IPS-NIHi11 (cell line): ENCODE measurements at places on chromosomes 2 and 18.

GRCh38 chr2:26913606-26913998, 56.8 kb upstream of the MAPRE3 start:
- no peak for DNase-seq

- no peak for DNase-seq
Observed at GRCh38 chr2:95344656-95345055, 47.5 kb downstream of the KCNIP3 start.

DNA sequence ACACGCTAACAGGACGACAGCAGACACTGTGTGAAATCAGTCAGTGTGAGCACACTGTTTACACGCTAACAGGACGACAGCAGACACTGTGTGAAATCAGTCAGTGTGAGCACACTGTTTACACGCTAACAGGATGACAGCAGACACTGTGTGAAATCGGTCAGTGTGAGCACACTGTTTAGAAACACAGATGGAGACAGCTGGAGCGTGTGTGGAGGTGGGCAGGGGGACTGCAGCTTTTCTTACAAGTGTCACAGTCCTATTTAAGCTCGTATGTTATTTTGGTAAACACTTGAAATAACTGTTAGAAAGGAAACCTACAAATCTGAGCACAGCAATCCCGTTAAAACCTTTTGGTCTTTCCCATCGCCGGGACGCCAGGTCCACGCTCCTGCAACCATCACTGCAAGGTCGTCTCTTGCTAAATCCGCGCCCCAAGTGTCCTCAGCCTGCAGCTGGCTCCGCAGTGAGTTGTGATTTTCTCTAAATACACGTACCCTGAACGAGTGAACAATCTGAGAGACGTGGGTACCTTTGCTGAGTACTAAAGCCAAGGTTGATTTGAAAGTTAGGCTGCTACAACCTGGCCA, 58.9 kb upstream of the CTDP1 start:
- no peak for DNase-seq

DNA sequence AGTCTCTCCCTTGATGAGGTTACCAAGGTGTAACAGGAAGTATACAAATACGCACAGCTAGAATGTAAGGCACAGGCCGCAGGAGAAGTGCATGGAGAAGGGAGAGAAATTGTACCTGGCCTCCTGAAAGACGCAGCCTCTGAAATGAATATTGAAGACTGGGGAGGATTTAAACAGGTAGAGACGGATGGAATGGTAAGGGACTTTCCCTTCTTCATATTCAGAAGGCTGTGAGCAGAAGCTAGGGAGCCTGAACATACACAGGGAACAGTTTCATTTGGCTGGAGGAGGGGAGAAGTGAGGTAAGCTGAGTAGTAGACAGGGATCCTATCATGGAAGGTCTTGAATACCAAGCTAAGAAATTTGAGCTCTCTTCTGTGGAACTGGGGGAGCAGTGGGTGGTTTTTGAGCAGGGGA, 112.7 kb downstream of the ANKRD44 start:
- DNase-seq = no peak

DNA sequence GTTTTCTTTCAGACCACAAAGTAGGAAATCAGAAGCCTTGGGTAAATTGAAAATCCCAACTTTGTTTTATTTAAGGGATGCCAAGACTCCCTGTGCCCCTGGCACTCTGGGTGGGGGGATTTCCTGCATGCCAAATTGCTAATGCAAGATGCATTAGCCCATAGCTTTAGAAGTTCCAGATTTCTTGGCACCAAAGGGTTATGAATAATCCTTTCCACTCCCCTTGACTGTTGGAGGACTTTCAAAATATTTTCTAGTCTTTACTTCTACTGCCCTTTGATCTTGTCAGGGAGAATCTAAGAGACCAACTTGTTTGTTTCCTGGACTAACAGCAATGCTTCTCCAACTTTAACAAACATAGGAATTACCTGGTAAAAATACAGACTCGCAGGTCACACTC, 81.8 kb upstream of the TGIF1 start:
- DNase-seq = no peak

DNA sequence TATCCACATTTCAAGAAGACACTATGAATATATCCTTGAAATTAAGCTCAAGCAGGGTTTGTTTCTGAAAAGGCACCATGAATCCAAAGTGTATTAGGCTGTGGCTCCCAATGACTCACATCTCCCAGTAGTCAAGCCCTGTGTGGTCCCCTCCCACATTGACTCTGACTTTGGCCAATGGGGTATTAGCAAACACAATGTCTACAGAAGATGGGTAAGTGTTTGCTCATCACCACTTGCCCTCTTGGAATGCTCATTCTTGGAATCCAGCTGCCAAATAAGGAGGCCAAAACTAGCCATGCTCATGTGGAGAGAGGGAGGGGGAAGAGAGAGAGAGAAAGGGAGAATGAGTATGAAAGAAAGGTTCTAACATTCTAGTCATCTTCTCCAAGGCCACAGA, 490.0 kb downstream of the TXNL1 start:
- no peak for DNase-seq

DNA sequence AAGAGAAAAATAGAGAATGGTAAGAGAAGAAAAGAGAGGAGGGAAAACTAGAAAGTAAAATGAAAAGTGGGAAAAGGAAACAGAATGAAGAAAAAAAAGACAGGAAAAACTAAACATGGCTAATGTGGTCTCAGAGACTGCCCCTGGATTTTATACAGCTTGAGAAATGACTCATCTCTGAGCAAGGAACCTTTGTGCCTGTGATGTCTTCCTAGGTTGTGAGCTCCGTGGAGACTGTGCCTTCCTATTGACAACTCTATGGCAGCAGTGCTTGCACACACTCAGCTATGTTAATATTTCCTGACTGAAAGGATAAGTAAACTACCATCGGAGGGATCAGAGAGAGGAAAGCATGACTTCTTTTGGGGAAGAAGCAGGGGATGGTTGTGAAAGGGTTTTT, 203.8 kb downstream of the RDH14 start:
- no peak for DNase-seq

DNA sequence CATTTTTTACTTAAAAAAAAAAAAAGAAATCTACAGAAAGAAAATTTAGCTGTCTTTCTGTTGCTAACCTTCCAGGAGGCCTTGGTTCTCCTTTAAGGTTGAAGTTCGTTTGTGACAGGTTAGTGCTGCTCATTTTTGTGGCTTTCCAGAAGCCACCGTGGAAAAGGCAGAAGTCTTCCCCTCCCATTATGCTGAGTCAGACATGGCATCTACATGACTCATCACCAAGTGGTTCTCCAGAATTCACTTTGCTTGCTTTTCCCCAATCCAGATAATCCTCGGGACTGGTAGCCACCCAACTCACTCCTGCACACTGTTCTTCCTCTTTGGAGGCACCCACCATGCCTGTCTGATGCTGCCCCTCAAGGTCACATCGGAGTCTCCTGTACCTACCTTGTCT, 228.7 kb downstream of the PIK3C3 start:
- no peak for DNase-seq

GRCh38 chr2:25714740-25715139, 41.4 kb upstream of the DTNB start:
- no peak for DNase-seq

GRCh38 chr2:88602022-88602421, 25.2 kb downstream of the EIF2AK3 start:
- no peak for DNase-seq

DNA sequence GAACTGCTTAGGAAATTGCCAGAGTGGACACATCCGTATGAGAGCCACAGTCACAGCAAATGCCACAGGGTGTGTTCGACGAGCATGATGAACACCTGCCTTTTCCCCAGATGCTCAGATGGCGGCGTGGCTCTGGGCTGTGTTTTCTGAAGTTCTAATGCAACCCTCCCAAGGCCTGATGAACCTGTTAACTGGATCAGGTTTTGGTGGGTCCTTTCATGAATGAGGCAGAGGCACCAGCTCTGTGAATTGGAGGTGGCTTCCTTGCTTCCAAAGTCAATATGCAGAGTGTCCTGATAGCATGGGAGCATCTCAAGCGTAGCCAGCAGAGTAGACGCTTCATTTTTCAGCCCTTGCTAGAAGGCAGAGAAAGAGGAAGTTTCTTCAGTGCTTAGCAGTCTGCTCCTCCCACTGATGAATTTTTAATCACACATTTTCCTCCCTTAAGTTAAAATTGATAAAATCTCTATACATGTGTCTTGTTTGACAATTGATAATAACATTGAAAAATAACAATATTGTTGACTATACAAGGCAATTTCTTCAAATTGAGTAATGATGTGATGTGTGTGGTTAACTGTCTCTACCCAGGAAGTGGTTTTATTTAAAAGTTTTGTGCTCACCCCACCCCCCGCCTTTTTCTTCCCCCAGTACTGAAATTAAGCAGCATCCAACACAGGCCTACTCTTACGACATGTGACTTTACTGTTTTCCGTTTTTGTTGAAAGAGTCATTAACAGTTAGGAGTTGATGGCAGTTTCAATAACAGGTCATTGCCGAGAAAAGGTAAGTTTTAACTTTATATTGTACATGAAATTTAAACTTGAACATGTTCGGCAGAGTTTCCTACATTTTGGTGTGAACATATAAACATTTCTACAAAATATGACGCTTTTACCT, at the start of gene ARHGAP15:
Gene ARHGAP15 (plus strand): TSS at position 739 of the 900 bp plus-strand sequence.
- no peak for DNase-seq

- no peak for DNase-seq
Observed at GRCh38 chr2:186724736-186725135, 30.9 kb downstream of the FAM171B start.

DNA sequence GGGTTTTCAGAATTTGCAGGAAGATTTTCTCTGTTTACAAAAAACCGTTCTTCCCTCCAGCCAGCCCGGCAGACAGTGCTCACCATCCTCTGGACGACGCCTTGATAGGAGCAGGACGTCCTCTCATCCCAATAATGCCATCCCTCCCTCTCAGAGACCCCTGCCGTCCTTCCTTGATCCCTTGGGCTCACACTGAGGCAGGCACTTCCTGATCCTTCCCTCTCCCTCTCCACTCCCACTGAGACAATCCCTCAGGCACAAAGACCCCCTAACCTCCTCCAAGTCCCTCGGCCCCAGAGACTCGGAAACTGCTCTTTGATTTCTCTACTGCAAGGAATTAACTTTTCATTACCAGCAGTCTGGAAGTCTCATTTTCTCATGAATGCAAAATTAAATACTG, 42.5 kb downstream of the PAX3 start:
- DNase-seq = peak; percentile 42

- DNase-seq = no peak
Observed at GRCh38 chr2:8518979-8519668, 162.7 kb upstream of the ID2 start.

DNA sequence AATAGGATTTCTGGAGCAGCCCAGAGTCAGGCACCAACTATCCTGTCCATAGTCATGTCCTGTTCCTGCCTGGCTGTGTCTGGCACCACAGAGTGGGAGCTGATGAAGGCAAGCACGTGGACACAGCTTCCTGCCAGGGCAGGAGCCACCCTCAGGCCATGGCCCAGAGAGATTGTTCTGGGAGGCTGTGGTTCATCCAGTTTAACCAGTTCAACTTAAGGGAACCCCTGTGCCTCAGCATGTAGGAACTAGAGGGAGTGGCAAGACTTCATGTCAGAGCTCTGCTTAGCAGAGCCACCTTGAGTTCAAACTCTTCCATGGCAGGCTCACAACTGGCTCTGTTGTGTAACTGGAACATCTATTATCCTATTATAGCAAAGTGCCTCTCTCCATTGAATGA, 73.2 kb upstream of the NCKAP5 start:
- DNase-seq = peak; percentile 47

GRCh38 chr2:157872791-157873190, 3.3 kb downstream of the ACVR1 start:
- no peak for DNase-seq

DNA sequence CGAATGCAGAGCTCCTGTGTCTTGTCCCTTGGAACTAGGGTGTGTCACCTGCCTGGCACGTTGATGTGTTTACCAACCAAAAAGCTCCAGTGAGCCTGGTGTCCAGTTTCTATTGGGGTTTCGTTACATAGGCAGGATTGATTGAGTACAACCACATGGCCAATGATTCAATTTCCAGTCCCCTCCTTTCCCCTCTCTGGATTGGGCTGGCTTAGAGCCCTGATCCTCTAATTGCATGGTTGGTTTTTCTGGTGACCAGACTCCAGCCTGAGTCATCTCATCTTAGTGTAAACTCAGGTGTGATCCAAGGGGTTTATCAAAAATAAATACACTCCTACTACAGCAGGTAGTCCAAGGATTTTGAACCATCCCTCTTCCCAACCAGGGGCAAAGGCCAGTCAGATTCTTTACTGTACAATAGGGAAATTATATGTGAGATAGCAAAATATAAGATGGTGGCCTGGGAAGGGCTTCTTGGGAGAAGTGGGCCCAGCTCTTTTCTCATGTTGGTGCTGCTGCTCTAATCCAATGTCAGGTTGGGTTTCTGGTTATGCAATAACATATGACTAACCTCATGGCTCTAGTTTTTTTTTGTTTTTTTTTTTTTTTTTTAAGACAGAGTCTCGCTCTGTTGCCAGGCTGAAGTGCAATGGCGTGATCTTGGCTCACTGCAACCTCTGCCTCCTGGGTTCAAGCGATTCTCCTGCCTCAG, 64.7 kb upstream of the MGAT5 start:
- no peak for DNase-seq

DNA sequence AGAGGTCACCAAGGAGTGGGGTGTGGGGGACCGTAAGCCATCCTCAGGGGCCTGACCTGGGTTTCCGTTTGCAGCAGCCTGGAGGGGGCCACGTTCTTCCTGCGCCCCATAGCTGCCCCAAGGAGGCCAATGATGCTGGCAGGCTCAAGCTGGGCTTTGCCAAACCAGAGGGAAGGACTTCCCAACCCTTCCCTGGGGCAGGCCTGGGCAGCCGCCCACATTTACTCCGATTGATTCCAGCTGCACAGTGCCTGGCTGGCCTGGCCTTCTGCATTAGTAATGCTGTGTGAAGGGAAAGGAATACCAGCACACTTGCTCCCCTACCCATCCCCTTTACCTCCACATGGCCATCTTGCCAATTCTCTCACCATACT, 360.6 kb upstream of the SLC14A2 start:
- DNase-seq = no peak

DNA sequence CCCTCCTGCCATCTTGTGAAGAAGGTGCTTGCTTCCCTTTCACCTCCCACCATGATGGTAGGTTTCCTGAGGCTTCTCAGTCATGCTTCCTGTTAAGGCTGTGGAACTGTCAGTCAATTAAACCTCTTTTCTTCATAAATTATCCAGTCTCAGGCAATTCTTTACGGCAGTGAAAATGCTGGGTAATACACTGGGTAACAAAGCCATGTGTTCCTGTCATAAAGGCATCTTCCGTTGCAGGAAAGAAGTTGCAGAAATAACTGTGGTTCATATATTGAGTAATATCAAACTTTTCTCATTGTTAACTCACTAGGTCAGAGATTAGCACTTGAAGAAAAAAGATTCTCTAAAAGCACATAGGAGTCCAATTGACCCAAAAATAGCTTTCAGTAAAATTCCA, 163.9 kb upstream of the HNMT start:
- DNase-seq = no peak

DNA sequence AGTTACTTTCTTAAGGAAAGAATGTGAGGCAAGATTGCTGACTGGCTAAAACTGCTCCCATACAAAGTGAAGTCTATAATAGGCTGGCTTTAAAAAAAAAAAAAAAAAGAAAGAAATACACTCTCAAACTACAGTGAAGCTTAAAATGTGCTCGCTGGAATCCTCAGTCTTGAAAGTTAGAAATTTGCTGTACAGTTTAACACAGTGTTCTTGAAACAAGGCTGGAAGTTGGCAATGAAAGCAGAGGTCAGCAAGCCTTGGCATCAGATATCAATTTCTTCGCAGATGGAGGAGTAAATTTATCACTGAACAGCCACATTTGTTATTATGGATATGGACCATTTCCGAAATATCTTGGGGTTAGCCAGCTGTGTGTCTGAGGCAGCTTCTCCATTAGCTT, 392.9 kb downstream of the ZNF516 start:
- no peak for DNase-seq
